ENCODE measurements at places on chromosomes 11 and 22.

DNA sequence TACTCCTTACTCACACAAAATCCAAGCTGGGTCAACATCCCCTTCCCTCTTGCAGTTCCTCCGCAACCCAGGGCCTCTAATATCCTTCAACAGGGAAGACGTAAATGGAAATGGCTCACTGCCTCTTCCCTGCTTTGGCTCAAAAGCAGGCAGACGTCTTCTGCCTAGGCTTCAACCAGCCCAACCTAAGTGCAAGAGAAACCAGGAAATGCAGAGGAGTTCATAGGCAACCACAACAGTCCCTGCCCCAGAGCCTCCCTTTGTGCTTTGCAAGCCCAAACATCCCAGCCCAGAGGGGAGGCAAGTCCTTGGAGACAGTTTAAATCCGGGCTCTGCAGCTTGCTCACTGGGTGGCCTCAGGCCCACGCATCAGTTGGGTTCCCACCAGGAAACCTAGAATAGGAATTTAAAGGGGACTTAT is 33.3 kb downstream of the CD6 start:
- DNase-seq: peak; percentile 73

DNA sequence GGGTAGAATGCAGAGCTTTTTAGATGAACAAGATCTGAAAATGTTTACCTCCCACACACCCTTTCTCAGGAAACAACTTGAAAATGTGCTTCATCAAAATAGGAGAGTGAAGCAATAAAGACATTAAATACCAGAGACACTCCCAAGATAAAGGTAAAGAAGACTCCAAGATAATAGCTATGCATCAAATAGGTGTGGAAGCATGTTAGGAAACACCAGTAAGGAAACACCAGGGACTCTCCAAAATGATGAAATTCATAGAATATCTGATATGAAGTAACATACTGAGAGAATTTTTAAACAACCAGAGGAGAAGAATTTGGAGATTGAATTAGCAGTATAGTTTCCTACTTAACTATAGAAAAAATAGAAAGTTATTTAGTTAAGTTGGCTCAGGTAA is 57.0 kb downstream of the OR10A6 start:
- DNase-seq: no peak

- no peak for DNase-seq
Observed at GRCh38 chr11:132586801-132587200, 945.5 kb downstream of the OPCML start.

GRCh38 chr11:123255909-123256308 is 60.9 kb upstream of the CLMP start:
- DNase-seq: no peak

DNA sequence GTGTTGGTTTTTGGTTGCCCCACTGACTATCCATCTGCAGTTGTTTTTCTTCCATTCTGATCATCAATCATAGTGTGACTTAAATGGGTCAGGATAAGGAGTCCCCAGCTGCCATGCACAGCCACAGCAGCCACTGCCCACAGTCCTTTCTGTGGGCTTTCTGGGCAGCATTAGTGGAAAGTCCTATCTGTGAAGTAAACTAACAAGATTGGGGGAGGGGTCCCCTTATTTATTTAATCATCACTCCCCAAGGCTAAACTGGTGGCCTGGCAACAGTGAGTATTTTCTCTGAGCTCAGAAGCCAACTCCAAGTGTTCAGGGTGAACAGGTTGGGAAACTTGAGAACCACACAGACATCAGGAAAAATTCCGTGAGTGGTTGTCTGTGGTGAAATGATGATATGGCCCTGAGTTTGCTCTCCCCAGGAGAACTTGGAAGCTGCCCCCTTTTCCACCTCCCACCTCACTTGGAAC is 145.0 kb downstream of the CCDC34 start:
- DNase-seq: no peak

GRCh38 chr22:44685384-44686056 is 16.5 kb upstream of the PRR5 start:
- DNase-seq: peak; percentile 79

GRCh38 chr11:96105197-96105895 is 181.4 kb upstream of the MTMR2 start:
- peak; percentile 55 for DNase-seq

DNA sequence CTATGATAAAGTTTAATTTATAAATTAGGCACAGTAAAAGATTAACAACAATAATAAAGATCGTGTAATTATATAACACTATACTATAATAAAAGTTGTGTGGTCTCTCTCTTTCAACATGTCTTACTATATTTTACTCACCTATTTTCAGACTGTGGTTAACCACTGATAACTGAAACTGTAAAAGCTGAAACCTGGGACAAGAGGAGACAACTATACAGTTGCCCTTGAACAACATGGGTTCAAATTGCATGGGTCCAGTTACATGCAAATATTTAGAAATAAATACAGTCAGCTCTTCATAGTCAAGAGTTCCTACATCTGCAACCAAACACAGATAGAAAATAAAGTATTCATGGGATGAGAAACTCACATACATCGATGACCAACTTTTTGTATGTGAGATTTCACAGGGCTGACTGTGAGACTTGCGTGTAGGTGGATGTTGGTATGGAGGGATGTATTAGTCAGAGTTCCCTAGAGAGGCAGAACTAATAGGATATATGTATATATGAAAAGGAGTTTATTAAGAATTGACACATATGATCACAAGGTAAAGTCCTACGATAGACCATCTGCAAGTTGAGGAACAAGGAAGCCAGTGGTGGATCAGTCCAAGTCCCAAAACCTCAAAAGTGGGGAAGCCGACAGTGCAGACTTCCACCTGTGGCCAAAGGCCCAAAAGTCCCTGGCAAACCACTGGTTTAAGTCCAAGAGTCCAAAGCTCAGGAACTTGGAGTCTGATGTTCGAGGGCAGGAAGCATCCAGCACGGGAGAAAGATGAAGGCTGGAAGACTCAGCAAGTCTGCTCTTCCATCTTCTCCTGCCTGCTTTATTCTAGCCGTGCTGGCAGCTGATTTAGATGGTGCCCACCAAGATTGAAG is 359.5 kb downstream of the INSC start:
- DNase-seq: no peak

DNA sequence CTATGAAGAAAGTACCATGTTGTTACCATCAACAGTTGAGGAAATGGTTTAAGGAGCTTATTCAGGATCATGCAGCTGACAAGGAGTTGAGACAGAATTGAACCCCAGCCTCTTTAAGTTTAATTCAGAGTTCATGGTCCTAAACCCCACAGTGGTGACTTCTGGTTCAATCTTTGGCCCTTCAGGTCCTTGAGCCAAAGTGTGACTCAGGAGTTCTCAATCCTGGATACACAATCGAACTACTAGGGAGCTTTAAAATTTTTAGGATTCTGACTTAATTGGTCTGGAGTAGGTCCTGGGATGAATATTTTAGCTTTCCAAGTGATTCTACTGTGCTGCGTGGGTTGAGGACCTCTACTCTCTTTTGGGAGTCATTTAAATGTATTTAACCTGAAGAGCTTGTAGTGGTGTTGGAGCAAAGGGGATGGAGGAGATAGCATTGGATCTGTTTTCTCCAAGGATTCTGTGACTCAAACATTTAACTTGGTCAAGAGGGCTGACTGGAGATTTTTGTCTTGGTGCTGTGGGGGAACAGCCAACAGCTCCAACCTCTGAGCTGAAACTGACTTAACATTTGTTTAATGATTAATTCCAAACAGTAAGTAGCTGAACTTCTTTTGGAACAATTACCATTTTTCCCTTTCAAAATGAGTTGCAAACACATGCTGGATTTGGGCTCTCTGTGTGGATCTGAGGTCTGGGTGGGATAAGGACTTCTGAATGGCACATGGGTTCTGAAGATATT is 80.1 kb downstream of the INSC start:
- no peak for DNase-seq

GRCh38 chr11:60786811-60787567 is 1.9 kb downstream of the MS4A10 start:
- no peak for DNase-seq

- no peak for DNase-seq
Observed at GRCh38 chr11:122673701-122674100, 18.2 kb downstream of the UBASH3B start.

GRCh38 chr22:49303781-49304461 is 523.8 kb downstream of the BRD1 start:
- peak; percentile 27 for DNase-seq

DNA sequence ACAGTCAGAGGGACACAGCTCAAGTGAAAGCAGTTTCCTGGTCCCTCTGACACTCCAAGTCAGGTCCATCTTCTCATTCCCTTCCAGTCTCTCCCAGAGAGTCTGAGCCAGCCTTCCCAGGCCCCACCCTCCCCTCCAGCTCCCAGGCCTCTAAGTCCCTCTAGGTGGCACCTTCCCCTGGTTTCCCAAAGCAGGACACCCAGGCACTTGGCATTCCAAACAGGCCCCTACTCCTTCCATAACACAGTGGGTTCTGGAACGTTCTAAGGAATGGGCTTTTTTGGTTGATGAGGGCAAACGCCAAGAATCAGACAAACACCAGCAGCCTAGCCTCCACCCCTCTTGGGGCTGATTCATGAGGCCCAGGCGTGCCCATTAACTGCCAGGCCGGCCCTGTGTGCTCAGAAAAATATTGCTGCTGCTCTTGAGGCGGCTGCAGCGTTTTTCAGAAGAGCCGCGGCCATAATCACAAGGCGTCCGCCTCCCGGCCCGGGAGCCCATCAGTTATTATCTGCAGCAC is 418.7 kb downstream of the SOX6 start:
- no peak for DNase-seq

DNA sequence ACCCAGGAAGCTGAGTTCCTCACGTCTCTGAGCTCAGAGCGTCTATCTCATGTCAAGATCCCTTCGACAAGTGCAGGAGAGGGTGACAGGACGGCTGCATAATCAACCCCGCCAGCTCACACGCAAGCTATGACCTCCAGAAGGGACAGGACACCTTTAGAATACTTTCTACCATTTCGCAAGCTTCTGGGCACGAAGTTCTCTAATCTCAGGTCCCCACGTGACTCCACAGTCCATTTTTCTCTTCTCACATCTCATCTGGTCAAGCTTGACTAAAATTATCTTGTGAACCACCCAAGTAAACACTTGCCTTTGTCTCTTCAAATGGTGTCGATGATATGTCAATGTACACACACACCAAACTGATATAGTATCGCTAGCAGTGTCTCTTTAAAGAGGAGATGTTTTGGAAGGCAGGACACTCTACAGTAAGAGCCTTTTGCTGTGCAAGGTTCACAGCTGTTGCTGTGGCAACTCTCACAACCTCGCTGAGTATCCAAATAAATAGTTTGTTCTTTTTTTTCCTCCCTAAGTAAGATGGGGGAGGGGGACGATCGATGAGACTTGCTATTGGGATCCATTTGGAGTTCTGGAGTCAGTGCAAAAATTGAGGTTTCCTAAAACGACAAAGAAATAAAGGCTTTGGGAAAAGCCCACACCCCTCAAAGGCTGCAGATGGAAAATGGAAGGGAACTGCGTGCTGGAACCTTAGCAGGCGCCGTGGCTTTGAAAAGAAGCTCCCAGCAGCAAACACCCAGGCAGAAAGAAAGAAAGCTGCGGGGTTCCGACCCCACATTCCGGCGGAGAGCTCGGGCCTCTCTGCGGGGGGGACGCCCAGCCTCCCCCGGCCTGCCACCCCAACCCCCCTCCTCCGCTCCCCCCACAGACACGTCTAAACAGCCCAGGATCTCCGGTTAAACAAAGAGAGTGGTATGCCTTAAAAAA is 215.4 kb upstream of the UBASH3B start:
- no peak for DNase-seq

DNA sequence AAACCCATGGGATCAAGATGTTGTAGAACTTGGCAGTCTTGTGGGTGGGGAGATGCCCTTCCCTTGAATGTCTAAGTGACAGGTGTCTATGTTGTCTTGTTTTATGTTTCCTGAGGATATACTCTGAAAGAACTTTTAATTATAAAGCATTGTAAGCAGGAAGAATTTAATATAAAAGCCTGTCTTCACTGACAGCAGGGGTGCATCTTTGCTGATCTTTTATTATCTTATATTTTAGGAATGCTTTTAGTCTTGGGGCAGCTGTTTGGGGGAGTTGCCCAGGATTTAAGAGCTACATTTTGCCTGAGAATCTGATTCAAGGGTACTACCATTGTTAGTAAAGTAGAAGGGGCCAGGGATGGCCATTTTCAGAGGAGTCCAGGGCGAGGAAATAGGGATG is 43.4 kb downstream of the IRAG1 start:
- DNase-seq: no peak

DNA sequence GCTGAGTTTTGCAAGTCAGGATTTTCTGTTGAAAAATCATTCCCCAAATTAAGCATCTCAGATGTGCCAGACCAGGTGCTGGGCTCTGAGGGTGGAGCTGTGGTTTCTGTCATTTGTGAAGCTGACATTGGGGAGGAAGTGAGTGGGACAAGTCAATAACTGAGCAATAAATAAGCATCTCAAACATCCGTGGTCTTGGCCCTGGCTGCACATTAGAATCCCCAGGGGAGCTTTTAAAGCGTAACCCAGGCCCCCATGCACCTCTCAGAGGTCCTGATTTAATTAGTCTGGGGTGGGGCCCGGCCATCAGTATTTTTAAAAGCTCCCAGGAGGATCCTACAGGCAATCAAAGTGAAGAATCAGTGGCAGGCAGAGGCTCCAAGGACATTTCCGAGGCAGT is 420.0 kb downstream of the MN1 start:
- DNase-seq: no peak

DNA sequence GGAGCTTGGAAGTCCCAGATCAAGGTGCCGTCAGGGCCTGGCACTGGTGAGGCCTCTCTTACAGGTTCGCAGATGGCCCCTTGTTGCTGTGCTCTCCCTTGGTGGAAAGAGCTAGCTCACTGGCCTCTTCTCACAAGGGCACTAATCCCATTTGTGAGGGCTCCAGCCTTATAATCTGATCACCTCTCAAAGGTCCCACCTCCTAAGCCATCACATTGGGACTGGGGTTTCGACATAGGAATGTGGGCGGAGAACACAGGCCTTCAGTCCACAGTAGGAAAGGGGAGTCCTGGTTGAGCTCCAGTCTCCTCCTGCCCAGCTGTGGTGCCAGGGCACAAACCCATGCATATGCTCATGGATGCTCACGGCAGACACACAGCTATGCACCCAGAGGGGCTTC is 14.0 kb upstream of the LRRC32 start:
- DNase-seq: no peak

- DNase-seq: no peak
Observed at GRCh38 chr22:48333816-48334735, 1493.6 kb downstream of the BRD1 start.
